ENCODE measurements at places on chromosomes 11 and 22.

GRCh38 chr22:39089928-39090327, 7.1 kb upstream of the APOBEC3H start:
- DNase-seq, result no peak

GRCh38 chr11:64181506-64182411, 4.2 kb upstream of the STIP1 start:
- peak; percentile 89 for DNase-seq

GRCh38 chr11:42054351-42054900, 595.0 kb upstream of the LRRC4C start:
- no peak for DNase-seq

DNA sequence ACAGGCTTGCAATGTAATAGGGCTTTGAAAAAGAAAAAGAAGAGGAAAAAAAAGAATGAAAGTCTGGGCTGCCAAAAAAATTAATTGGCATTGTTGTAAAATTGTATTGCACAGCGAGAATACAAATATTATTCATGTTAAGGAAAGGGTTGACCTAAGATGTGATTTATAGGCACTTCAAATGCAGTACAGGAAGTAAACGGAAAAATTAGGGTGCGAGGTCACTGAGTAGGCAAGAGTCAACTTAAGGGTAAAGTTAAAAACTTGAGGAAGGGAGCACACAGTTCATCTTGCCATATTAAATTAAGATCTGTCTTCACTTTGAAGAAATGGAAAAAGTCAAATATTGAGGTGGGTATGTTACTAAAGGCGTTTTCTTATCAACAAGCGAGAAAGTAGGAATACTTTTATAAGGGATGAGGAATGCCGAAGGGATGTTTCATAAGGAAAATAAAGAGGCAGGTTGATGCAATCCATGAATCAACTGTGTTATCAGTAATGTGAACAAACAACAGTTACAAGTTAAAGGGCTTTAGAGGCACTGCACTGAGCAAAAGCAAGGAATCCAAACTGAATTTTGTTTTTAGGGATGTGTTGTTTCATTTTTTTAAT, 123.0 kb downstream of the WT1 start:
- DNase-seq, result no peak

- DNase-seq, result peak; percentile 35
Measured at GRCh38 chr11:877565-877964, 33.0 kb downstream of the CHID1 start.

DNA sequence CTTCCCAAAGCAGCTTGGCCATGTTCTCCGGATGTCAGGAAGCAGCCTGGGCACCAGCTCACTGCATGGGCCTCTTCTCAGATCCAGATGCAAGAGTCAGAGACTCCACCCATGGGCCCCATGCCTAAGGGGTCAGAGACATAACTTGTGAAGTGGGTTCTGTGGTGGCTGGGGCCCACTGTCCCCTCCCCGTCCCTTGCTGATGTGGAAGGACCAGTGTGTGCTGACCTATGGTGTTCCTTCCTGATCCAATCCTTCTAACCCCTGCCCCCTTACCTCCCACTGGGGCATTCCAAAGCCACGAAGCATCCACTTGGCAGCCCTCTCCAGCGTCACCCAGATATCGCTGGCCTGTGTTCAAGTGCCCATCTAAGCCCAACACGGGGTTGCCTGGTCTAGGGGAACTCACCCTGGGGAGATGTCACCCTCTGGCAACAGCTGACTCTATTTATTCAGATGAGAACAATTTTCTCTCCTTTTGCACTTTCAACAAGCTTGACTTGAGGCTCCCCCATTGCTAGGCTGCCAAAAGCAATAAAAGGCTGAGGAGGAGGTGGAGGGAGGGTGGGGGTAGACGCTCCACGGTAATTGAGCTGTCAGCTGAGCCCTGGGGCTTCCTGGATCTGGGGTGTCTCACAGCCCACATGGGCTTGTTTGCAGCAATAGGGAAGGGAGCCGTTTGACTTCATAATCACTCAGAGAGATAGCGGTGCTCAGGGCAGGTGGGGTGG, 158.5 kb downstream of the ADAMTS15 start:
- DNase-seq, result no peak

DNA sequence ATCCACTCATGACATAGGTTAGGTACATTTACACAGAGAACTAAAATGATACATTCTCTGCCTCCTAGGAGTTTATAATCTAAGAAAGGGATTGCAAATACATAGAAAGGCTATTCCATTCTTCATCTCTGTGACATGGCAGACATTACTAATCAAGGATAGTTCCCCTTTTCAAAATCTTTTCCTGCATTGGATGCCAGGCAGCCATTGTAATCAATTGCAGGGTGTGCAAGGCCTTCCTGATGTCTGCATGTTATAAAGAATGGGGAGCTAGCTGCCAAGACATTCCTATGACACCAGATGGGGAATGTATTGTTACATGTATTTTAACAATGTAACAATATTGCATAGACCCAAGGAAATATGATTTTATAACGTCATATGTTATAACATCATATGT, 82.0 kb downstream of the KIRREL3 start:
- peak; percentile 20 for DNase-seq

GRCh38 chr11:125390946-125391345, 105.1 kb downstream of the FEZ1 start:
- no peak for DNase-seq

- no peak for DNase-seq
Measured at GRCh38 chr11:122599434-122599833, 56.1 kb upstream of the UBASH3B start.

DNA sequence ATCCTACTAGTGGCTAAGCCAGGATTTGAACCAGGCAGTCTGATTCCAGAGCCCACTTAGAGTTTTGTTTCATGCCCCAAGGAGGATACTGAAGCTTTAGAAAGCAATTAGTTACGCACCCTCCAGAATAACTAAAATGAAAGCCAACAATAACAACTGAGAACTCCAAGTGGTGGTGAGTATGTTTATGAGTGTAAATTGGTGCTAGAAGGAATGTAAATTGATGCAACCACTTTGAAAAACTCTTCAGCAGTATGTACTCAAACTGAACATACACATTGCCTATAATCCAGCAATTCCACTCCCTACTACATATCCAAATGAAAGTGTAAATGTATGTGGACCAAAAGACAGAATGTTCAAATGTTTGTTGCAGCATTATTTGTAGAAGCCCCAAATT, 6.7 kb upstream of the ARL14EP start:
- DNase-seq, result no peak

DNA sequence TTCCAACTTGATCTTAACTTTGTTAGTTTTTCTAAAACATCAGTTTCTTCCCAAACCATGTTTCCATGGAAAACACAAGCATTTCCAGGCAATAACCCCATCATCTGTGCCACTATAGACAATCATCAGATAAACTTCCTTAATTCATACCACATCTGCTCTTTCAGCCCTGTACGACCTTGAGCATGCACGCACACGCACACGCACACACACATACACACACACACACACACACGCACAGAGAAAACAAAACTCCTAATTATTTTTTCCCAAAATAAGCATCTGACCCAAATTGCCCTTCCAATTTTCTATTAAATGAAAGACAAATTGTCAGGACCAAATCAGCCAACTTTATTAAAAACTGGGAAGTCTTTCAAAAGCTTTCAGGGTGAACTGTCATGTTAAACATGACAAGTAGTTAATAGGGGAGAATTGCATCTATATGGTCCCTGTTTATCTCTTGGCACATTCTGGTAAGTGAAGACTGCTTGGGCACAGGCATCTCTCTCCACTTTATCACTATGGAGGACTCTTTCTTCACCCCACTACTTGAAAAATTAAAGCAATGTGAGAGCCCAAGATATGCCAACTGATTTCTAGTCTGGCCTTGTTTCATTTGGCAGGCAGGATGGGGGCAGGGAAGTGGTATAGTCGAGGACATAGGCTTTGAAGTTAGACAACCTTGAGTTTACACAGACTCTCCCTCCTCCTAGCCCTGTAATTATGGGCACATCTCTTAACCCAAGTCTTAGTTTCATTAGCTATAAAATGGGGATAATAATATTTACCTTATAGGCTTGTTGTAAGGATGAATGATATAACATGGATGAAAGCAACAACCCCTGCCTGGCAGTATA, 15.1 kb downstream of the ADM start:
- DNase-seq, result no peak

- DNase-seq, result no peak
Measured at GRCh38 chr22:29311464-29312217, 3.9 kb downstream of the RASL10A start.

GRCh38 chr11:93655047-93655446, 6.4 kb upstream of the CEP295 start:
- DNase-seq, result peak; percentile 93

DNA sequence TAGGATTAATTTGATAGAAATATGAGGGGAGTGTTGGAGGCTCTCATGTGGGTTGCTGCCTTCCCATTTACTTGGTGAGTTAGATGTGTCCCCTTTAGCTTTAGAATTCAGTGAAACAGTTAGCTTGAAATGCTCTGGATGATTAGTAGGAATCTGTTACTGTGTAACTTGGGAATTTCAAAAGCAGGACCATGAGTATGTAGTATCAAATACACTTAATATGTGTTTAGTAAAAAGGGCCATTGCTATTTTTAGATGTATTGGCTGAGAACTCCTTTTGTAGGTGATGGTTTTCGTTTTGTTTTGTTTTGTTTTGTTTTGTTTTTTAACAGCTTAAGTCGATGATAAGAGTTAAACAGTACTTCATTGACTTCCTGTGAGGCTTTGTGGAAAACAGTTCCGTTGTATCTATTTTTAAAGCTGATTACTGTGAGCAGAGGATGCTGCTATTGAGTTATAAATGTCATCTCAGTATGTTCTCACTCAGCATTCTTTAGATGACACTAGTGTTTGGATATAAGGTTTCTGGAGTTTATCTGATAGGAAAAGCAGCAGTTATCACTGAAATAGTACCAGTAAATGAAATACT, 53.5 kb downstream of the MCAM start:
- peak; percentile 27 for DNase-seq

DNA sequence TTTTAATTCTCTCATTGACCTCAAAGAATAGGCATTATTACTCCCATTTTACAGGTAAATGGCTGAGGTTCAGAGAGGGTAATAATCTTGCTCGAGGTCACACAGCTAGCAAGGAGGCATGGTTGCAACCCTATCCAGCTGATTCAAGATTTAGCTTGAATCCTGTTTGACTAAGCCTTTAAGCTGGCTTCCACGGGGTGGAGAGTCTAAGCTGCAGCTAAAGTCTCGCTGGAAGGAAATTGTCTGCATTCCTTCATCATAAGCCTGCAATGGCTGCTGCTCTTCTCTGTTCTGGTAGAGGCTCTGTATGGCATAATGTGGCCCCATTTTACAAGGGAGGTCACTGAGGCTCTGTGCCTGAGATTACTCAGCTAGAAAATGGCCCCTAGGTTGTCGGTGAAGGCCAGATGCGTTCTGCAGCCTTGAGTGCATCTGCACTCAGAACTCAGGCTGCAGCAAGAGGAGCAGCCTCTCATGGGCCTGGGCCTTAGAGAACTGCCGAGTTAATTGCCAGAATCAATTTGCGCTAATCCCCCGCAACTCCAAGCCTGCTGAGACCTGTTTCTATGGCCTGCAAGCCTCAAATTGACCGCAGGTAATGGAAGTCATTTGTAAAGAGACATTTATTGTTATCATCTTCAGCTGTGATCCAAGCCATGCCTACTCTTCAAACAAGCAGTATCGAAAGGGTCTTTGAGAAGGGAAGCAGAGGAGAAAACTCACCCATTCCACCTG, 44.1 kb upstream of the SEZ6L start:
- DNase-seq, result no peak

DNA sequence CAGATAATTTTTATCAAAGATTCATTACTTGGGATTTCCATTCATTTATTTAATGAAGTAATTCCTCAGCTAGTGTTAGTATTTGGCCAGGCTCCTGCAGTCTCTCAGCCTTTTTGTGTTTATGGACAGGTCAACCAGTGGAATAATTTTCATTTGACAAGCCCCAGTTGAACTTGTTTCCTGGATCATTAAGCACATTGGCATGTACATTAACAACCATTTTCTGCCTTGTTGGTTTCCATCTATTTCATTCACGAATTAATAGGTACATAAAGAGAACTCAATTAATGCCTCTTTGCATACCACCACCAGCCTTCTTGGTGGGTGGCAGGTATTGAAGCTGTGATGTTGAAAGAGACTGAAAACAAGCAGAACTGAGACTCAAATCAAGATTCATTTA, 745.2 kb downstream of the KCNA4 start:
- DNase-seq, result no peak

DNA sequence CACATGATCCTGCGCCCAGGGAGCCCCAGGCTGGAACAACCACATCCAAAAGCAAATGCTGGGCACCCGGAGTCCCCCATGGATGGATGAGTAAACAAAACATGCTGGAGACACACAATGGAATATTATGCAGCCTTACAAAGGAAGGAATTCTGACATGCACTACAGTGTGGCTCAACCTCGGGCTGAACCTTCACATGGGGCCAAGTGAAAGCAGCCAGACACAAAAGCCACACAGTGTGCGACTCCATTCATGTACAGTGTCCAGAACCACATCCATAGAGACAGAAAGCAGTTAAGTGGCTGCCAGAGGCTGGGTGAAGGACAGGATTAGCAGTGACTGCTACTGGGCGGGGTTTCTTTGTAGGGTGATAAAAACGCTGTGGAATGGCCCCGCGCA, 10.1 kb downstream of the POLR3H start:
- DNase-seq, result no peak

GRCh38 chr11:118909619-118910308, 16.0 kb downstream of the BCL9L start:
- DNase-seq, result no peak

DNA sequence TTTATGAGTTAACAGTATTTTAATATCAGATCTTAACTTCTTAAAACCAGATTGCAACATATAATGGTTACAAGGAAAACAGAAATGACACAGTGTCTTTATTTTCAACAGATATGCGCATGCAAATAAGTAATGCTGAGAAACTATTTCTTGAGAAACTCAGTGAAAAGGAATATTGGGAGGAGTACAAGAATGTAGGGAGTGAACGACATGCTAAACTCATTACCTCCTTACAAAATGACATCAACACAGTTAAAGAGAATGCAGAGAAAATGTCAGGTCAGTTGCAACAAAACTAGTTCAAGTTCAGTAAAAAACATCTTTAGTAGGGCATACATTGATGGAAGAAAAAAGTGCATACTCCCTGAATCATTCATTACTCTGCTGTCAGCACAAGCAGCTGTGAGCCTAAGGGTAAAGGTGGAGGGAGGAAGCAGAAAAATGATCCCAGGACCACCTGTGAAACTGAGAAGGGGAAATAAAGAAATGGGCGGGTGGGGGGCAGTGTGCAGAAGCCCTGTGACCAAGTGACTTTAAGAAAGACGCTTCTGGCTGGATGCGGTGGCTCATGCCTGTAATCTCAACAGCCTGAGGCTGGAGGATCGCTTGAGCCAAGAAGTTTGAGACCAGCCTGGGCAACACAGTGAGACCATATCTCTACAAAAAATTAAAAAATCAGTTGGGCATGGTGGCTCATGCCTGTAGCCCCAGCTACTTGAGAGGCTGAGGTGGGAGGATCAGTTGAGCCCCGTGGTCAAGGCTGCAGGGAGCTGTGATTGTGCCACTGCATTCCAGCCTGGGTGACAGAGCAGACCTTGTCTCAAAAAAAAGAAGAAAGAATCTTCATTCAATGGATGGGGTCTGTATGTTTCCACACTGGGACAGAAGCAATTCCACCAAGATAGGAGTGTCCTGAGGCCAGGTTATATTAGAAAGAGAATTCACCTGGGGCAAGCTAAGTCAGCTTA, 31.2 kb downstream of the CCDC83 start:
- DNase-seq, result no peak

Measured in MV-4-11 (cell line).